Hematopoietic multipotent progenitor cell treated with erythropoietin and hydrocortisone succinate and interleukin-3 and kit ligand, for 17 days (in vitro differentiated cells): ENCODE measurements at places on chromosomes 4 and X.

DNA sequence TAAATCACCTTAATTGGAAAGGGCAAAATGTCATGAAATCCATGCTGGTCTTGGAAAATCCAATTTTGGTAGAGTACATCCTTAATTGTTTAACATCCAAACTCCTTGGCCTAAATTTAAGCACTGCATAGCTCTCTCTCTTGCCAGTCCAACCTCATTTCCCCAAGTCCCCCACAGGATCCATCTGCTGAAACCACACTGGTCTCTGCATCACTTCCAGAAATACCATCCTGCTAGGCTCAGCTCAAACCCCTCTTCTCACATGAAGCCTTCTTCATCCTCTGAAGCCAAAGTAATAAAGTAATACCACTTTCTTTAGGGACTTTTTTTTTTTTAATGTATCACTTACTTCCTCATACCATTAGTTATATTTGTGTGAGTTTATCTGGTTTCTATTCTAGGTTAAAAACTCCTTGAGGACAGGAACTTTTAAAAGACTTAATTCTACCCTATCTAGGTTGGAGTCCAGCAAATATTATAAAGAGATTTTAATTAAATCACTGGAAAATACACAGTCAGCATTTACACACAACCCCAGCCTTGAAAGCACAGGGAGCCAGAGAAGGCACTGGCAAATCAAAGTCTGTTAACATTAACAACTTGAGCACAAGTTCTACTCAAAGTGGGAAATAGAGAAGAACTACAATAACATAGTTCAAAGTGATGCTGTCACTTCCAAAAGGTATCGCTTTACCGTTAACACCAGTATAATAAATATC, 16.7 kb upstream of the KLF3 start:
- DNase-seq: no peak

GRCh38 chr4:7398104-7398423, 36.7 kb downstream of the PSAPL1 start:
- no peak for DNase-seq

DNA sequence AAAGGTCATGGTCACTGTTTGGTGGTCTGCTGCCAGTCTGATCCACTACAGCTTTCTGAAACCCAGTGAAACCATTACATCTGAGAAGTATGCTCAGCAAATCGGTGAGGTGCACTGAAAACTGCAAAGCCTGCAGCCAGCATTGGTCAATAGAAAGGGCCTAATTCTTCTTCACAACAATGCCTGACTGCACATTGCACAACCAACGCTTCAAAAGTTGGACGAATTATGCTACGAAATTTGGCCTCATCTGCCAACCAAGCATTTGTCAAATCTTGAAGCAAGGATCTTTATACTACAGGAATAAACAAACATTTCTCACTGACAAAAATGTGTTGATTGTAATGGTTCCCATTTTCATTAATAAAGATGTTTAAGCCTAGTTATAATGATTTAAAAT, 90.4 kb downstream of the EIF4E start:
- DNase-seq: no peak

- no peak for DNase-seq
Measured at GRCh38 chrX:119677654-119677981, 15.3 kb downstream of the SEPTIN6 start.
